Stimulated activated CD4-positive, alpha-beta T cell treated with anti-CD3 and anti-CD28 coated beads, Interleukin-1b, Interleukin-23, amount 100 ng/mL, for 1 hour (primary cell): ENCODE measurements at places on chromosomes 5 and 9.

DNA sequence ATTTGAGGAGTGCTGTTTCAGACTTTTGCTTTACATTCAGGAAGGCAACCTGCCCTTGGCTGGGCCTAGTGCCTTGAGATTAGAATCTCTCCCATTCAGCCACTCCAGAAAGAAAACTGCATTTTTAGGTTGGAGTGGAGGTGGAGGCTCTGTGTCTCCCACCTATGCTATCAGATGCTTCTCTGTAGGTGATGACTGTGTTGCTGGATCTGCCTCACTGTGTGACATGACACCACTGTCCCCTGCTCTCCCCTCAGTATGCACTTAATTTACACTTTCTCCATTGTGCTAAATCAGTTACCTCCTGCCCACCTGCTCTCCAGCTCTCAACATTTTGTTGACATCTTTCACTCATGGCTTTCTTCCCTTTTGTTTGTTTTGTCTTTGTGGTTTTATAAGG is 265.8 kb downstream of the TENT4A start:
- DNase-seq = no peak

DNA sequence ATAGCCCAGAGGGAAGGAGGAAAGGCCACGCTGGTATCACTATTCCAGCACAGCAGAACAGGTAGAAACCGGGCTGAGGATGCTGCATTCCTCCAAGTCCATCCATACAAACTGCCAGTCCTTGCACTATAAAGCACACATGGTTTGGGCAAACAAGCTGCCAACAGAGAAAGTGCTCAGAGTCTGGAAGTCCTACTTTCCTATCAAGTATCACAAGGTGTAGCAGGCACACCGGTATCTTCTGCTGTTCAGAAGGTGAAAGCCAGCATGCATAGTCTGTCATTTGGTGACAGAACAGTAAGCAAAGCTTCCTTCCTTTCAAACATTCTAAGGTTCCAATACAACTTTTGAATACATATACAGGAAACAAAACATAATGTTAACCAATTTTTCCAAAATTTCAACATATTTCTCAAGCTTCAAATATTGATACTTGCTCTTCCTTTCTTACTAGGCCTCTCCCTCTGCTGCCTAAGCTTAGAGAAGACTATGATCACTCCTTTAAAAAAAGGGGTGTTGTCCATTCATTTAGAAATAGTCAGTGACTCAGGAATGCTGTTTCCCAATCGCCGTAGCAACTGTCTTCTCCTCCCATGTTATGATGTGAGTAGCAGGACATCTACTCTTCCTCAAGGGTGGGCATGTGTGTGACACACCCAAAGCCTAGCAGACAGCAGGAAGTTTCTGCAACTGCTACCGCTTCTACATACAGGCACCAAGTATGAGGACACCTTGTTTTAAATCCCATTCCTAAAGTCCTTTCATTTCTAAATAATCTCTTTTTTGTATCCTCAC is 14.7 kb downstream of the DIAPH1 start:
- DNase-seq = no peak

- DNase-seq = no peak
Measured at GRCh38 chr5:88732862-88733261, 150.1 kb downstream of the MEF2C start.

GRCh38 chr9:96616817-96617438 is 2.7 kb downstream of the CDC14B start:
- no peak for DNase-seq

- DNase-seq = no peak
Measured at GRCh38 chr9:31520301-31521085, 864.0 kb upstream of the ACO1 start.

- DNase-seq = no peak
Measured at GRCh38 chr5:80249901-80250300, 5.9 kb downstream of the SERINC5 start.

DNA sequence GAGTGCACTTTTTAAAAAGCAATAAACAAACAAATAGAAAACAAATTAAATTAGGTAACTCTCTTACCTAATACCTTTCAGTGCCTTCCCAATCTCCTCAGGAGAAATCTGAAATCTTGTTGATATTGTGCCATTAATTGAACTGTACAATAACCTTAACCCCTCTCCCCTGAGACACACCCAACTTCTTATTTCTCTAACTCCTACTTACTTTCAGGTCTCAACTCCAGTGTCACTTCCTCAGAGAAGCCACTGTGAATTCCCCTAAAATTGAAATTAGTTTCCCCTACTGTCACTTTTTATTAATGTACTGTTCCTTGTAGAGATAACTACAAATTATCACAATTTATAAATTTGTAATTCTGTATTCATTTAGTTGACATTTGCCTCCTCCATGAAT is 295.3 kb upstream of the TNC start:
- no peak for DNase-seq

DNA sequence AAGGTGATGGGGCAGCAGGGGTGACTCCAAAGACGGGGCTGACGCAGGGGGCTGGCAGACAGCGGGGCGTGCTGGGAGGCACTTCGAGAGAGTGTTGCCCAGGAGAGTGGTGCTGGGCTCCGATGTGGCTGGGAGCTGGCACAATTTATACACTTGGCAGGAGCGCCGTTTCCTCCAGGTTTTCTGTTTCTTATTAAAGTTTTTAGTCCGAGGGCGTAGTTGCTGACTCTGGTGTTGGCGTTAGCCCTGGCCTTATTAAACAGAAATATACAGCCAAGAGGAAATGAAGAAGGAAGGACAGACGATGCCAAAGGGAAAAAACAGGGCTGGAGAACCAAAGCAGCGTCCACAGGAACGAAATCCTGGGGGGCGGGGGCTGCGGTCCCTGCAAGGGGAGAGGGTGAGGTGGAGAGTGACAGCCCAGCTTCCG is 139.6 kb upstream of the PHYKPL start:
- DNase-seq = no peak

- no peak for DNase-seq
Measured at GRCh38 chr5:123429221-123429954, 6.2 kb upstream of the CEP120 start.

DNA sequence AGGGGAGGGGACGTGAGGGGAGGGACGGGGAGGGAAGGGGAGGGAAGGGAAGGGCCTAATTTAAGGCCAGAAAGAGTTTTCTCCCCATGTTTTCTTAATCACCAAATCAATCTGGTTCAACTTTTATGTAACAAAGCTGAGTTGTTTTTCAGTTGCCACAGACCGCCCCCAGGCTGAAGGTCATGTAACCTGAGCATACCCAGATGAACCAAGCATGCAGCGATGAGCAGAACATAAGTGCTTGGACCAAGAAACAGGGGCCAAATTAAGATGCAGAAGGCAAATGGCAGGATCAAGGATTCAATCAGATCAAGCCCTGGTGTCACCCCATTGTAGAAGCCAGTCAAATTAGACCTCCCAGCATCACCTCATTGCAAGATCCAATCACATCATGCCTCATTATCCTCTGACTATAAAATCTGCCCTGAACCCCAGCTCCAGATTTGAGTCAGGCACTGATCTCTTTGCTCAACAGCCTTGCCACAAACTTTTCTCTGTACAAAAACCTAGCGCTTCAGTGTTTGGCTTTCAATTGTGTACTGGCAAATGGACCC is 113.5 kb upstream of the TNPO1 start:
- DNase-seq = no peak

DNA sequence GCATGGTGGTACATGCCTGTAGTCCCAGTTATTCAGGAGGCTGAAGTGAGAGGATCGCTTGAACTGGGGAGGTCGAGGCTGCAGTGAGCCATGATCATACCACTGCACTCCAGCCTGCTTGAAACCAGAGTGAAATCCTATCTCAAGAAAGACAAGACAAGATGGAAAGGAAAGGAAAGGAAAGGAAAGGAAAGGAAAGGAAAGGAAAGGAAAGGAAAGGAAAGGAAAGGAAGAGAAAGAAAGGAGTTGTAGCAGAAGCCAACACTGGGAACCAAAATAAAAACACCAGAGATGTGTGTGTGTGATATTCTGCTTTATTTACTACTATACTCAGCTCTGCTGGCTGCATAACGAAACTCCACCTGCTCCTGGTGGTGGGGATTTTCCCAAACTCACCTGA is 115.3 kb downstream of the DRD1 start:
- DNase-seq = no peak

DNA sequence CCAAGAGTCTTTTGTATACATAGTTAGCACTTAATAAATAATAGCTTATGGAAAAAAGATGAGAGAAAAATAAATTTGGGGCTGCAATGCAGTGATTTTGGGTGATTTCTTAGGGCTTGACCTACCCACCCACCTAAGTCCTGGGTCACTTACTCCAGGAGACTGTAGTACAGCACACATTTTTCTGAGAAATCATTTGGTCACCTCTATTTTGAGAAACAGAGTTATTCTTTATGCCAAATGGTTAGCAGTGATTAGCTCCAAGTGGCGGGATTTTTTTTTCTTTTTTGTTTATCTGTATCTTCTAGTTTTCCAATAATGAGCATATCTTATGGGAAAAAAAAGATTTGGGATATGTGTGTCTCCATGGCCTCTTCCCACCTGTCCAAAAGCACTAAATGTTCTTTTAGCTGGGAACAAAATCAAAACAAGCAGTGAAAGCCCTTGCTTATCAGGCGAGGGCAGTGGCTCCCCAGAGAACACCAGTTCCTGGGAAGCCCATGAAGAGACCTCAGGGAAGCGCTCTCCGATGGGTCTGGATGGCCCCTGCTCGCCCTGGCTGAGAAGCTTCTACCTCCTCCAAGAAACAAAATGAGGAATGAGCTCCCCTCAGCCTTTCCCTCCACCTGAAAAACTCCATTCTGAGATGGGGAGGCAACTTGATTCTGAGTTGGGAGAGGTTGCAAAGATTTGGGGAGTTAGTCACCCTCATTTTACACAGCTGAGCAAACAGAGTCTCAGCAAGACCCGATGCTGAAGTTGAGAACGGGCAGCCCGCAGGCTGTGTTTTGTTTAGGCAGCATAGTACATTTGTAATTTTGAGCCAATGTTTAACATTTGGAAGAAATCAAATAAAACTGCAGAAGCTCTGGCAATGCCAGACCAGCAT is 69.9 kb downstream of the CYFIP2 start:
- no peak for DNase-seq

- no peak for DNase-seq
Measured at GRCh38 chr9:87109231-87109631, 161.9 kb upstream of the GAS1 start.

GRCh38 chr9:12702160-12702758 is 9.1 kb downstream of the TYRP1 start:
- no peak for DNase-seq

DNA sequence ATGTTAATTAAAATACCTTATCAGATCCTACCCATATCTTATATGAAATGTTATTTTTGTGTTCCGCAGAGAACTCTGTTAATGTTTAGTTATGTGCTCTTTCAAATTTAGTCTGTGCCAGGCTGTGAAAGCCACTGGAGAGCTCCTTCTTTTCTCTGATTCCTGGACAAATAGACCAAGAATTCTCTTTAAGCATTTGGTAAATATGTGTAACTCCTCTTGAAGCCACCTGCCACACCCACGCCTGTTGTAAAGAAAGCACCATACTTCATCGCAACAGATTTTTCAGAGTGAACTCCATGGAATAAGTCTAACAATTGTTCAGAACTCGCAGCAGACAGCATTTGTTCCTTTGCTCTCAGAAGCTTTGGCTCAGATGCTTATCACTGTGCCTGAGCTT is 301.1 kb downstream of the FAM170A start:
- DNase-seq = no peak

DNA sequence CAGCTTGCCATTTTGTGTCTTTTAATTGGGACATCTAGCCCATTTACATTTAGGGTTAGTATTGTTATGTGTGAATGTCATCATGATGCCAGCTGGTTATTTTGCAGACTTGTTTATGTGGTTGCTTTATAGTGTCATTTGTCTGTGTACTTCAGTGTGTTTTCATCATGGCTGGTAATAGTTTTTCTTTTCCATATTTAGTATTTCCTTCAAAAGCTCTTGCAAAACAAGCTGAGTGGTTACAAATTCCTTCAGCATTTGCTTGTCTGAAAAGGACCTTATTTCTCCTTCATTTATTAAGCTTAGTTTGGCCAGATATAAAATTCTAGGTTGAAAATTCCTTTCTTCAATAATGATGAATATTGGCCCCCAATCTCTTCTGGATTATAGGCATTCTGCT is 28.5 kb upstream of the TNFSF15 start:
- DNase-seq = no peak

DNA sequence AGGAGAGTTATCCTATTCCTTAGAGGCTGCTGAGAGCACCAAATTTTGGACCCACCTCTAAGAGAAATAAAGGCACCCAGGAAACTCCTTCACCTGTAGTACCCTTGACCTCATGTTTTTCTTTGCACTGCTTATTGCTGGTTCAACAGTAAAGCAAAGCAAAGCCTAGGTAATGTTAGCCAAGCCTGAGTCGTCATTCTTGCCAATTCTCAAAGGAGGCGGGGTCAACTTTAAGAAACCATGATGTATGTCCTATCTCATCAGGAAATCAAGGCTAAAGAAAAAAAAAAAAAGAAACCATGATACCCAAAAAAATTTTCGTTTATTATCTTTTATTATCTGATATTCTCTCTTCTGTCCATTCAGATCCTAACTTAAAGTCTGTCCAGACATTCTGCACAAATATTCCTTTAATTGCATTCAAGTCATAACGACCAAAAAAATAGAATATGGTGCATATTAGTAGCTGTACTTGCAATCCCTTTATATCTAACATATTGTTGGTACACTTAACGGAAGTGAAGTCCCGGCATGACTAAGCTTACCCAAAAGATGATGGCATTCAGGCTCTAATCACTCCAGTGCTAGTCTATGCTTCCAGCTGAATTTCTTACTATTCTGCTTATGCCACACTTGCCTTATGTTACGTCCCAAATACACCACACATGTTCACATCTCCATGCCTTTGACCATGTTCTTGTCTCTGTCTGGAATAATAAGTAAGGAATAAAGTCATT is 1.8 kb downstream of the AUH start:
- no peak for DNase-seq

DNA sequence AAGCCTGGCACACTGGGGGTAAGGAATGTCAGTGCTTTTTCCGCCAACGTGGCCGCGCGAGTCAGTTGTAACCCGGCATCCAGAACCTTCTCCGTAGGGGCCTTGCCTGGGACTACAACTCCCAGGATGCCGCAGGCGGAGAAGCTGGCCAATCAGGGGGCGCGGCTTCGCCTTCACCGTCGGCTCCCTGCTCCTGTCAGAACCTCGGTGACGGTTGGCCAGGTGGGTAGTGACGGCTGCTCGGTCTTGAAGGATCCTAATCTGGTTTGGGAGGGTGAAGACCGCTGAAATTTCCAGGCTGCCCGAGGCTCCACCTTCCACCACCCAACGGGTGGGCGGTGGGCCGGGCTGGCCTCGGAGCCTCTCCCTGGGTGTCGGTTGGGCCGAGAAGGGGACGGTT is at the start of gene C5orf58:
Gene C5orf58 (plus strand): TSS at position 200 of the 400 bp plus-strand sequence. CDS start 1,992 bp downstream, outside the sequence.
- DNase-seq = no peak

- DNase-seq = no peak
Measured at GRCh38 chr5:158364367-158364766, 505.4 kb upstream of the CLINT1 start.

- DNase-seq = no peak
Measured at GRCh38 chr9:92385953-92386352, 18.4 kb downstream of the OGN start.

DNA sequence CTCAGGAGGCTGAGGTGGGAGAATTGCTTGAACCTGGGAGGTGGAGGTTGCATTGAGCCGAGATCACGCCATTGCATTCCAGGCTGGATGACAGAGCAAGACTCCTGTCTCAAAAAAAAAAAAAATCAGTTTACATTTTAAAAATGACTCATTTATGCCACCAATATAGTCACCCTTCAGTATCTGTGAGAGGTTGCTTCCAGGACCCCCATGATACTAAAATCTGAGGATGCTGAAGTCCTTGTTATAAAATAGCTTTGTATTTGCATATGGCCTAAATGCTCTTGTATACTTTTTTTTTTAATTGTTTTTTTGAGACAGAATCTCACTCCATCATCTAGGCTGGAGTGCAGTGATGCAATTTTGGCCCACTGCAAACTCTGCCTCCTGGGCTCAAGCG is 5.8 kb downstream of the OCLN start:
- no peak for DNase-seq

GRCh38 chr5:74192606-74193299 is 447.8 kb downstream of the ENC1 start:
- DNase-seq = no peak
